CD4-positive, alpha-beta T cell treated with Interleukin-4 for 1 hour (primary cell): ENCODE measurements at places on chromosomes 12 and 14.

DNA sequence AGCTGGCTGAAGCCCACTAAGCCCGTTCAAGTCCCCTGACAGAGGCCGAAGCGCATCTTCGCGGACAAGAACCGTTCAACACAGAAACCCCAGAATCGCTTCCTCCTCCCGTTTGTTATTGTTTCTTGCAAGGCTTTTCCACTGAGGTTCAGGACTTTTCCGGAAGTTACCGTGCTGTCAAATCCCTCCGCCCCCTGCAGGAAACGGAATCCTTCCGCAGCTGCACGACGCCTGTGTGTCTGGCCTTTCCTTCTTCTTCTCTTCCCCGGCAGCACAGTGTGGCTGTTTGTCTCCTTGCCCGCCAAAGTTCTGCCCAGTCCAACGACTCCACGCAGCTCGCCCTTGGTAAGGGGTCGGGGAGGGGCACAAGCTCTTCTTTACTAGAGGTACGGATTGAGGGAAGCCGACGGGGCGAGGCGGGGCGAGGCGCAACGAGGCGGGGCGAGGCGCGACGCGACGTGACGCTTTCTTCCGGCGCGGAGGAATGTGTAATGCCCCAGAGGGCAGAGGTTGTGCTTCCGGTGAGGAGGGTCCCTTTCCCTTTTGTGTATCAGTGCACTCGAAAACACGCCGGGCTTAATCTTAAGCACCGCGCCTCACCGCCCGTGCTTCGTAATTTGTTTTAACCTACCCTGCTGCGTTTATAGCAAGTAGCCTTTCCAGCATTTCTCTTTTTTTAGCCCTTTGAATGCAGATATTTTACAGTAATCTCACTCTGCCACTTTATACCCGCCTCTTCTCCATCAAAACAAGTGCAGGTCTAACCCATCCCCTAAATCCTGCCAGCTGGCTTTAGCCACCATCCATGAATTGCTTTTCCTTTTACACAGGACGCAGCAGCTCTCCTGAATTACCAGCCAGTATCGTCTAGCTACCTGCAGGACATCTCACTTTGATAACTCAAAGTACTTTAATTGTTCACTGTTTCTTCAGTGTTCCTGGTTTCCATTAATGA lies at the start of gene KDM5A:
KDM5A (minus strand) TSS at position 179 of the 955 bp plus-strand sequence. CDS start 229 bp downstream, outside the sequence.
- peak; percentile 95 for DNase-seq

DNA sequence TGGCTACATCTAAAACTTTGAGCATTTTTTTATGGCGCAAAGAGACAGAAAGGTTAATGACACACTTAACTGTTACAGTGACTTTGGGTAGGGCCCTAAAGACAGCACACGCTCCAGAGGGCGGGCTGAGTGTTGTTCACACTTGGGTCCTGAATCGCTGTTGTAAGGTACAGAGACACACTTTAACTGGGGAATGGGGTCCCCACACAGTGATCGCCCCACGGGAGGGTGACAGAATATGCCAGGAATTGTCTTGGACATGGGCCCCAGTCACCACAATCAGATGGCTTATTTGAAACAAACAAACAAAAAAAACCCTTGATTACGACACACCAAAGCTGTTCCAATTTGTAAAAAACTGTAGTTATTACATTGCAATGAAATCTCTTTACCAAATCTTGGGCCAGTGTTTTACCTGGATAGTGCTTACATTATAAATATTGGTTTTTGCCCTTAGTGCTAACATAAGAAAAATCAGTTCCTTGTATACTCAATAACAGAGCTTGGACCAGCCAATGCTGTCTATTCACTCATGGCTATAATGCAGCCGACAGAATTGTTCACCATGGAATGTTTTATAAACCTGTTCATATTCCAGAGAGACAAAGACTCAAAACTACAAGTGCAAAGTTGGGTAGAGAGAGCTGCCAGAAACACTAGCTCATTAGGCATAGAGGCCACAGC lies 28.3 kb downstream of the KCTD10 start:
- no peak for DNase-seq

- no peak for DNase-seq
Observed at GRCh38 chr14:65565948-65566347, 153.4 kb downstream of the FUT8 start.

DNA sequence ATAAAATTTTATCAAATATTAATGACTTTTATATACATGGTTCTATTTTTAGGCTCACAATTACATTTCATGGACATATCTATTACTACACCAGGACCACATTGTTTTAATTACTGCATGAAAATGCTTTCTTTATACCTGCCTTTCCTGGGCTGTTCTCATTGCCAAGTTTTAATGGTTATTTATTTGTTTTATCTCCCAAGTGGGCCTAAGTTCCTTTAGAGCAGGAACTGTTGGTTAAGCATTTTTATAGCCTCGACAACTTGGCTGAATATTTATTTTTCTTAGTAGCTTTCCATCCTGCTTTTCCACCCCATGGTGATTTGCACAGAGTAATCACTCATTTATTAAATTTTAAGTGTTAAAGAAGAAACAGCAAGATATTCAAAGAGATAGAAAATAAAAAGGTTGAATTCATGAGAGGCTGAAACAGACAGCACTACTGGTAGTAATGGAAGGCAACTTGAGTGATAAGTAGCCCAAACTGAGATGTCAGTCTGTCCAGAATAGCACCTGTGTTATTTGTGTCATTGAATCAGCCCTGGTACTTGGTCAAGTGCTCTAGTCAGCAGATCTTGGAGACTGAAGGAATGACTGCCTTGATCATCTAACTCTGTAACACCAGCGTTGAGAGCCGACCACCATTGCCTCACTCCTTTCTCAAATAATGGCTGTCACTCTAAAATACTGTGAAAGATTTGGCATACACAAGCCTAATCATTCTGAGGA lies 119.1 kb upstream of the EGLN3 start:
- DNase-seq, result no peak

DNA sequence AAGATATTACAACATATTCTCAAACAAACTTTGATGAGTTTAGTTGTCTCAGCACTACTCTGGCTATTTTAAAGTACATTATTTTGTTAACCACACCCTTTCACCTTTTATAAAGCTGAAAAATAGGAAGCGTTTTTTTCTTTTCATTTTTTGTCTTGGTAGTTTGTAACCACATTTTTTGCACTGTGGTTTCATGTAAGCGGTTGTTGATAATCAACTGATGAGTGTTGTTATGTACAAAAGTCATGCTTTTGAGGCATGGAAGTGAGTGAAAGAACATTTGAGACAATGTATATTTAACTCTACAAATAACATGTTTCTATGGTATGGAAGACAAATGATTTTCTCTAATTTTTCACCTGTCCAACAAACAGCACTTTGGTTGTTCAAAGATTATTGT lies 52.1 kb upstream of the ATP2B1 start:
- DNase-seq, result peak; percentile 76

DNA sequence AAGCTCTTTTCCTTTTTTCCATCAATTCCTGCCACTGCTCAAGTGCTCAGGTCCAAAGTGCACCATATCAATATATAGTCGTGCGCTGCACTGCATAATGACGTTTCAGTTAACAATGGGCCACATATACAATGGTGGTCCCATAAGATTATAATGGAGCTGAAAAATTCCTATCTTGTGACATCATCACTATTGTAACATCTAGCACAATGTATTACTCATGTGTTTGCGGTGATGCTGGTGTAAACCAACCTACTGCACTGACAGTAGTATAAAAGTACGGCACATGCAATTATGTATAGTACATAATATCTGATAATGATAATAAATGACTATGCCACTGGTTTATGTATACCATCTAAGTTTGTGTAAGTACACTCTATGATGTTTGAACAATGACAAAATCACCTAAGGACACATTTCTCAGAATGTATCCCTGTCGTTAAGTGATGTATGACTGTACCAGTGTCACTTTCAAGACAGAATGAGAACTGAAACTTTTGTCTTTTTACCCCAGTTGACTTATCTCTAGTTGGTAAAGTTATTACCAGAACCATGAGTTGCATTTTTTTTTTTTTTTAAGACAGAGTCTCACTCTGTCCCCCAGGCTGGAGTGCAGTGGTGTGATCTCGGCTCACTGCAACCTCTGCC lies 53.7 kb upstream of the INSM2 start:
- DNase-seq, result no peak

GRCh38 chr12:132541200-132541599 lies 51.2 kb downstream of the FBRSL1 start:
- no peak for DNase-seq

DNA sequence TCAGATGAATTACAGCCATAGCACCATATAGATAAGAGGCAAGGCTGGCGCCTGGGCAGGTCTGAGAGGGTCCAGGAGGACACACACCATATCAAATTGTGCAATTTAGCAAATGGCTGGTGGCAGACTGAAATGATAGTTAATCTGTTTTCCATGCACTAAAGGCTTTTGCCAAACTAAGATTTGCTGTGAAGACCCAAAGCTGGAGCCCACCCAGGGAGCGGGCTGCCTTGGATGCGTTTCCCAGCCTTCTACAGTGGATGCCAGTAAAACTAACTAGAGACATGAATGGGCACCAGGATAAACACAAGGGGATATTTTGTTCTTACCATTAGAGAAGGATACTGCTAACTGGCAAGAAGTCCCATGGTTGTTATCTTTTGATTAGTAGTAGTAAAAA lies 475.1 kb downstream of the DPF3 start:
- DNase-seq, result no peak

GRCh38 chr14:106790189-106791036 lies 1264.0 kb downstream of the TMEM121 start:
- DNase-seq, result peak; percentile 67

DNA sequence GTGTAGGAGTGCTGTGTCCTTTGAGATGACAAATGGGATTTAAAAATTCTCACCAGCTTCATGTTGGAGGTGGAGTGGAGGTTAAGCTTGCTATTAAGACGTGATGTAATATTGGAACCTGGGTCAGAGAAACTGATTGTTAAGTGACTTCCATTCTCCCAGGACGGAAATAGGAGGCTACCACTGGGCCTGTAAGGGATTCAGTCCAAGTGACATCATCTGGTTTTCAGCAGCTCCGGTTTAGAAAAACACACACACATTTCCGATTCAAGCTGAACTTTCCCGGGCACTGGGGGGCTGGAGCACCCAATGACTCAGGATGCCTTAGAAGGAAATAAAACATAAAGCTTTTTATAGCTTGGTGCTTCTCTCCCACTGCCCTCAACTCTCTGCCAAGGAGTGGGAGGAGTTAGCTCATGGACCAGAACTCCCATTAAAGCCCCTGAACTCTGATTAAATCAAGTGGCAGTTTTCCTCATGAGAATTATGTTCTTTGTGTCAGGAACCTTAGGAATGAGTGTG lies 12.4 kb downstream of the CALM1 start:
- no peak for DNase-seq
